ENCODE measurements at places on chromosomes 12 and 14.
A peak's percentile ranks its signal among the peaks of the same experiment; 100 is the strongest.

DNA sequence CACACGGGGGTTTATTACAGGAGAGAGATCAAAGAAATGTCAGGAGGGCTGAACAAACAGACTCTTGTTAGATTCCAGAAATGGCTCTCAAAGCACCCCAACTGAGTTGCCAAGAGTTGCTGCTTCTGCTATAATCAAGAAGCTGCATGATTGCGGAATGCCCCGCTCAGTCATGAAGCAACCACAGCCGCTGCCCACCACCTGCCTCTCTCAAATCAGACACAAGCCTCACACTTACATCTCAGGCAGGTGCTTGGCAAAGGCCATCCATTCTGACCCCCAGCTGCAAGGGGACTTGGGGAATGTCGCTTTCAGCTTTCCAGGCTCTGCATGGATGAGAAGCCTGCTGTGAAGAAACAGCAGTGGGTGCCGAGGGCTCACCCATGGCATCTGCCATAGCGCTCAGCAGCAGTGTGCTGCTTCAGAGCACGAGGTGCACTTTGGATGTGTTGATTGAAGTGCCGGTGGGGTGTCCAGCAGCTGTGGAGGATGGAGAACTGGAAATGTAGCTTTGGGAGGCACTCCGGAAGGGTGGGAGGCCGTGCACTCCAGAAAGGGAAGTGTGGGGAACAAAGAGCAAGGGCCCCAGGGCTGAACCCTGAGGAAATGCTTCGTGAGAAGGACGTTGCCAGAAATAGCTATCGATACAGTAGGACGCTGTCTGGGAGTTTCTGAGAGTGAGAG, 37.7 kb downstream of the LRRC74A start:
- H3K27ac ChIP-seq: no peak overlapping the region
- no peak for DNase-seq
- H3K4me1 ChIP-seq: peaks cover 21% of the 10 kb centered on the region
- no peaks in the 10 kb centered on the region for H3K36me3 ChIP-seq
- no peak overlapping the region for H3K4me3 ChIP-seq

GRCh38 chr12:28367326-28367725, 177.1 kb downstream of the CCDC91 start:
- no peak overlapping the region for H3K4me3 ChIP-seq
- H3K36me3 ChIP-seq: peaks cover 36% of the 10 kb centered on the region
- H3K27ac ChIP-seq: no peak overlapping the region
- no peak for DNase-seq
- H3K4me1 ChIP-seq: no peaks in the 10 kb centered on the region
- no peaks in the 10 kb centered on the region for H3K27me3 ChIP-seq

DNA sequence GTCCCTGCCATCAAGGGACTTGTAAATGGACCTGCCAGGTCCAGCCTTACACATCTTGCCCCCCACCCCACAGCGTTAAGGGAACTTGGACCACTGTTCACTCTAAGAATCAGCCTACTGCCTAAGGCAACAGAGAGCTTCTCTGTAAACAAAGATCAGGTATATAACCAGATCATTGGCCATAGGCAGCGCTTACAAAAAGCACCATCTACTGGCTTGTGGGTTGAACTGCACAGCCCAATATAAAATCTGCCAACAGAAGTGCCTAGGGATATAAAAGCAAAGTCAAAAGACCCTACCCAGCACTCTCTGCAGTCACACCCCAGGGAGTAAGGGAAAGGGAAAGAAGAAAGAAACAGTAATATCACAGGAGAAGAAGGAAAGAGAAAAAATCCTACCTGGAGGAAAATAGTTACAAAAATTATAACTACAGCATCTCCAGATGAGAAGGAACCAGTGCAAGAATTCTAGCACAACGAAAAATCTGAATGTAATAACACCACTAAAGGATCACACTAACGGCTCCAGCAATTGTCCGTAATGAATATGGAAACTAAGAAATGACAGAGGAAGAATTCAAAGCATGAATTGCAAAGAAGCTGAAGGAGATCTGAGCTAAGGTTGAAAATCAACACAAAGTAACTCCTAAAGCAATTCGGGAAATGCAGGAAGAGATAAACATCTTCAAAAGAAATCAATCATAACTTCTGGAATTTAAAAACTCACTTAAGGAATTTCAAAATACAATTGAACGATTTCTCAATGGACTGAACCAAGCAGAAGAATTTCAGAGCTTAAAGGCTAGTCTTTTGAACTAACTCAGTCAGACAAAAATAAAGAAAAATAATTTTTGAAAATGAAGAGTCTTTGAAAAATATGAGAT, 95.2 kb upstream of the PCED1B start:
- H3K27me3 ChIP-seq: no peaks in the 10 kb centered on the region
- H3K4me3 ChIP-seq: no peak overlapping the region
- DNase-seq: peak; percentile 51
- H3K36me3 ChIP-seq: no peaks in the 10 kb centered on the region
- no peak overlapping the region for H3K27ac ChIP-seq

GRCh38 chr14:75831952-75832351, 149.8 kb downstream of the TGFB3 start:
- H3K4me1 ChIP-seq: no peaks in the 10 kb centered on the region
- no peaks in the 10 kb centered on the region for H3K27me3 ChIP-seq
- no peak overlapping the region for H3K4me3 ChIP-seq
- DNase-seq: no peak

DNA sequence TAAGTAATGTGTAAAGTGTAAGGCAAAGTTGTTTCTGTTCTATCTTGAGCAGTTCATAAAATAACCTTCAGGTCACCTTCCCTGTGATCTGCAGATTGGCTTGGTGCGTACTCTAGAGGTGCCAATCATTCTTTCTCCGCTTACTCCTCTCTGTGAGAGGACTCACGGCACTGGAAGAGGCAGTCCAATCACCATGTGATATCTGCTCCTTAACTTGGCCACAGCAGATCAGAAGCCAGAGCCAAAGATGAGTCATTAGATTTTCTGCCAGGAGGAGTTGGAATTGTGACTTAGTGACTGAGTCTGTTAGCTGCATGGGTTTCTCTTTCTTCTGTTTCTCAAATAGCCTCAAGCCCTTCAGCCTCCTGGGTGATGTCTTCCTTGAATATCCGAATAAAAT, 165.5 kb downstream of the SLC41A2 start:
- H3K27ac ChIP-seq: no peak overlapping the region
- H3K4me1 ChIP-seq: peaks cover 8% of the 10 kb centered on the region
- no peak for DNase-seq
- no peak overlapping the region for H3K4me3 ChIP-seq

DNA sequence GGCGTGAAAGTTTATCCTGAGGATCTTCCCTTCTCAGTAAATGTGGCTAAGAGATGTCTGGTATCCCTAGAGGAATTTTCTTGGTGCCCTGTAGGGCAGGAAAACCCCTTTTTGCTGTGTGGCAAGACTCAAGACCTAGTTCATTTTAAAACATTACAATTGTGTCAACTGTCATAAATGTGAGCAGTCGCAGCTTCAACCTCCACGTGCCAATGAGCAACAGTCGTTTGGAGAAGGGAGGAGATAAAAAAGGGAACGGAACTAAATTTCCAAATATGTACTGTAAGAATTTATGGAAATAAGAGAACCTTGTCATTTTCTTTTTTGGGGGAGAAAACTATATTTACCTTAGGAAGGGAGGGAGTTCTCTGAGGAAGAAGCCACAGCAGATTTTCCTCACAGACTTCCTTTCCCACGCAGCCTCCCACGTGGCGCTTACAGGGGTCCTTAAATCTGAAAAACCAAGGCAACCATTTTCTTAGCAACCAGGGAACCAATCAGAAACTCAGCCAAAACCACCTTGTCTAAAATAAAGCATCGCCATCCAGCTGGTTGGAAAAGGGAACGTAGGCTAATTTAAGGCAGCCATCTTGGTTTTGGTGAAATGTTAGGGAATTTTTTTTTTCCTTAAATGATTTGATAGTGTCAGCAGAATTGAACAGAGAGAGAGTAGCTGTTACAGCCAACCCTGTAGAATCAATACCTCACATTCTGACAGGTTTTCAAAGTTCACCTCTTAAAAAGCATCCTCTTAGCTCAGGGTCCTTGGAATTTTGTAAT, 99.1 kb downstream of the FIGNL2 start:
- no peaks in the 10 kb centered on the region for H3K27me3 ChIP-seq
- H3K4me3 ChIP-seq: no peak overlapping the region
- H3K36me3 ChIP-seq: no peaks in the 10 kb centered on the region
- DNase-seq: no peak

GRCh38 chr12:50690925-50691324, 73.0 kb upstream of the ATF1 start:
- H3K36me3 ChIP-seq: peaks cover 8% of the 10 kb centered on the region
- no peaks in the 10 kb centered on the region for H3K27me3 ChIP-seq
- no peak overlapping the region for H3K27ac ChIP-seq
- DNase-seq: no peak
- no peaks in the 10 kb centered on the region for H3K4me1 ChIP-seq

DNA sequence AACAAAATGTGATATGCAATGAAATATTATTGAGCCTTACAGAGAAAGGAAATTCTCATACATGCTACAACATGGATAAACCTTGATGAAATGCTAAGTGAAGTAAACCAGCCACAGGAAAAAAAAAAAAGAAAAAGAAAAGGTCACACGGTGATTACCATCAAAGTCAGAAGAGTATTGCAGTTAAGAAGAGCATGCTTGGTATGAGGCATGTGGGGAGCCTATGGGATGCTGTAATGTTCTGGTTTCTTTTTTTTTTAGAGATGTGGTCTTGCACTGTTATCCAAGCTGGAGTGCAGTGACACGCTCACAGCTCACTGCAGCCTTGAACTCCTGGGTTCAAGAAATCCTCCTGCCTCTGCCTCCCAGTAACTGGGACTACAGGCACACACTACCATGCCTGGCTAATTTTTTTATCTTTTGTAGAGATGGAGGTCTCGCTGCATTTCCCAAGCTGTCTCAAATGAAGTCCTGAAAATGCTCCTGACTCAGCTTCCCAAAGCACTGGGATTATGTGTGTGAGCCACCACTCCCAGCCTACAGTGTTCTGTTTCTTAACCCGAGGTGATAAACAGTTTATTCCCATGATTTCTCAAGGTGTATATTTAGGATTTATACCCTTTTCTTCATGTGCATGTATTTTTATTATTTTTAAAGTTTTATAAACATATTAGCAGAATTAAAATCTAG, 96.2 kb downstream of the SEC23A start:
- H3K4me3 ChIP-seq: no peak overlapping the region
- H3K4me1 ChIP-seq: no peaks in the 10 kb centered on the region
- H3K27ac ChIP-seq: no peak overlapping the region
- no peak for DNase-seq
- H3K27me3 ChIP-seq: no peaks in the 10 kb centered on the region

DNA sequence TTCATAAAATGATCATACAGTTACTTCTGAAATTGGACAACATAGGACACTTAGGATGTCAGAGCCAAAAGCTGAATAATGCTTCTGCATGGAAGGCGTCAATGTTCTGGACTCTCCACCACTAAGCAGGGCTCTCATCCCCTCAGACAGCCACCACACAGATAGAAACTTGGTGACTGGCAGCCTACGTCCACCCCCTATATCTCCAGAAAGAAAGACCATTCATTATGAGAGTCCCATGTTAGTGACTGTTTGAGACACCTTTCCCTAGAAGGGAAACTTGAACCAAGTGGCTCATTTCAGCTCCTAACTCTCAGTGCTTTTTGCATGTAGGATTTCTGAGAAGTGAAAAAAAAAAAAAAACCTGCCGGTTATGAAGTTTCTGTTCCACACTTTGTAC, 251.0 kb upstream of the FKBP4 start:
- no peak overlapping the region for H3K27ac ChIP-seq
- no peaks in the 10 kb centered on the region for H3K36me3 ChIP-seq
- no peak for DNase-seq
- no peaks in the 10 kb centered on the region for H3K4me1 ChIP-seq
- no peak overlapping the region for H3K4me3 ChIP-seq

DNA sequence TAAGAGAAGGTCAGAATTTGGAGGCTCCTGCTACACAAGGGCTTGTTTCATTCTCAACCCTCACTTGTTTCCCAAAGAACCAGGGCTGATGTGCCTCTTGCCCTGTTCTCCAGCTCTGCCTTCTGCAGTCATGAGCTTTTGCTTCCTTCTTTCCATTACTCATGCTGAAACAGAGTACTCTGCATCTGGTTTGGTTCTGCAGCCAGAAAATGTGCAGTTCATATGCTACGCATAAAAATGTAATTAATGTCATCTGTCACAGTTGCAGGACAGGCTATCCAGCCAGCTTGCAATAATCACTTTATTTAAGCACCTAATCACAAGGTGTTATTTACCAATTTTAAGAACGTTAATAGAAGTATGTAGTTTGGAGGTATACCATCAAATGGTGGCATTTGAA, 150.2 kb downstream of the SRGAP1 start:
- H3K4me1 ChIP-seq: no peaks in the 10 kb centered on the region
- no peak overlapping the region for H3K27ac ChIP-seq
- no peak for DNase-seq

- peaks cover 2% of the 10 kb centered on the region for H3K36me3 ChIP-seq
- no peak for DNase-seq
- H3K27ac ChIP-seq: peak overlapping the region; percentile 53
- H3K27me3 ChIP-seq: no peaks in the 10 kb centered on the region
- peaks cover 8% of the 10 kb centered on the region for H3K4me1 ChIP-seq
- no peak overlapping the region for H3K4me3 ChIP-seq
Measured at GRCh38 chr12:107748472-107748871, 12.5 kb downstream of the PRDM4 start.

- DNase-seq: no peak
- peaks cover 41% of the 10 kb centered on the region for H3K4me1 ChIP-seq
- no peak overlapping the region for H3K27ac ChIP-seq
- no peaks in the 10 kb centered on the region for H3K36me3 ChIP-seq
- no peaks in the 10 kb centered on the region for H3K27me3 ChIP-seq
Measured at GRCh38 chr14:77377502-77377844, 294 bp downstream of the SAMD15 start.

GRCh38 chr12:2092890-2093289, 40.1 kb downstream of the CACNA1C start:
- H3K27me3 ChIP-seq: no peaks in the 10 kb centered on the region
- no peaks in the 10 kb centered on the region for H3K36me3 ChIP-seq
- DNase-seq: no peak
- no peak overlapping the region for H3K4me3 ChIP-seq
- H3K27ac ChIP-seq: no peak overlapping the region

DNA sequence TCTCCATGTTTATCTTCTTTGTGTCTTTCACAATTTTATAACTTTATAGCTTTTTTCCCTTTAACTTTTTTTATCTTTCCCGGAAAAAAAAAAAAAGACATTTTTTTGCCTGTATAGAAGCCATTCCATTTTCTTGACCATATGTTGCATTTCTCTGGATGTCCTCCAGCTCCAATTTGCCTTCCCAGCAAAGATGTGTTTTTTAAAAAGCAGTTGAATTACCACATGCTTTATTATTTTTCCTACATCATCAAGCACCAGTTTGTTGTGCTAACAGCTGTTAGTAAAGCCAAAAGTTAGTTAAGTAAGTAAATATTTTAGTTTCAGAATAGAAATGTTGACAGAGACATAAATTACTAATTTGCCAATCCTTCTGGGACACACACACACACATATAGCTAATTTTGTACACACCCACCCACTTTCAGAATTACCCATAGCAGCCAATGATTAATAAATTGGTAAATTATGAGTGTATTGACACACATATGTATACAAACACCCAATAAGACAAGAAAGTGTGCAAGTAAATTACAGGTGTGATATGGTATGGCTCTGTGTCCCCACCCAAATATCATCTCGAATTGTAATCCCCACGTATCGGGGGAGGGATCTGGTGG, 118.3 kb downstream of the SLC38A6 start:
- no peak overlapping the region for H3K27ac ChIP-seq
- no peak overlapping the region for H3K4me3 ChIP-seq
- H3K4me1 ChIP-seq: peaks cover 8% of the 10 kb centered on the region
- H3K36me3 ChIP-seq: no peaks in the 10 kb centered on the region

- no peak overlapping the region for H3K27ac ChIP-seq
- DNase-seq: no peak
- no peaks in the 10 kb centered on the region for H3K27me3 ChIP-seq
- no peak overlapping the region for H3K4me3 ChIP-seq
Measured at GRCh38 chr14:104249089-104249488, 110.7 kb downstream of the KIF26A start.
